Cortex of kidney (tissue), 1 donor: ENCODE measurements at places on chromosomes 5 and 9.

- no peak for DNase-seq
Observed at GRCh38 chr9:107819772-107820565, 330.4 kb upstream of the KLF4 start.

- DNase-seq = no peak
Observed at GRCh38 chr5:154446195-154447088, 645 bp downstream of the SAP30L start.

GRCh38 chr5:88108490-88109279 is 160.0 kb downstream of the TMEM161B start:
- DNase-seq = no peak

- DNase-seq = no peak
Observed at GRCh38 chr9:136059321-136059791, 35.7 kb downstream of the NACC2 start.

GRCh38 chr5:64979531-64979930 is 210.8 kb downstream of the CWC27 start:
- DNase-seq = no peak
